ENCODE measurements at places on chromosomes 7 and 10.

DNA sequence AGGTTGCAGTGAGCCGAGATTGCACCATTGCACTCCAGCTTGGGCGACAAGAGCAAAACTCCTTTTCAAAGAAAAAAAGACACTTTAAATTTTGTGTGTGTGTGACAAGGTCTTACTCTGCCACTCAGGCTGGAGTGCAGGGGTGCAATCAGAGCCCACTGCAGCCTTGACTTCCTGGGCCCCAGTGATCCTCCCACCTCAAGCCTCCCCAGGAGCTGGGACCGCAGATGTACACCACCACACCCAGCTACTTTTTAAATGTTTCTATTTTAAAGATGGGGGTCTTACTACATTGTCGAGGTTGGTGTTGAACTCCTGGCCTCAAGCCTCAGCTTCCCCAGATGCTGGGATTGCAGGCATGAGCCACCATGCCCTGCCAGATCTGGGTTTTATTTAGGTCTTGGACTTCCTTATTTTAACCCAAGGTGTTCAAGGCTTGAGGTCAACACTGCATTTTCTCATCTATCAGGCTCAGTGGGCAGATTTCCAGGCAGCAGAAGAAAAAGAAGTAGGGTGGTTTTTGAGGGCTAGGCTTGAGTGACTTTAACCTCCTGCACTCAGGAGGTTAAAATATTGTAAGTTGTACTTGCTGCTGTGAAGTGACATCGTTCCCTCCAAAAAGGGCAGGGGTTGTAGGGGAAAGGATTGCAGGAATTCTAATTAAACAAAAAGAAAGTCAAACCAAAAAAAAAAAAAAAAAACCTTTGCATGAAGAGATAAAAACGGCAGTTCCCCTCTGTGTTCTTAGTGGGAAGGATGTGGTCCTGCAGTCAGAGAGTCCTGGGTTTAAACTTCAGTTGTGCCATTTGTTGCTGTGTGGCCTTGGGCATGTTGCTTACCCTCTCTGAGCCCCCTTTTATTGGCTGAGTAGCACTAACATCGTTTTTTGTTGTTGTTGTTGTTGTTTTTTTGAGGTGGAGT is 71.5 kb downstream of the CARD11 start:
- DNase-seq, result no peak

- DNase-seq, result no peak
Measured at GRCh38 chr10:58237014-58237834, 30.5 kb downstream of the IPMK start.

GRCh38 chr10:62688971-62689700 is 115.4 kb upstream of the ADO start:
- no peak for DNase-seq

- DNase-seq, result no peak
Measured at GRCh38 chr10:46514431-46514861, 42.0 kb downstream of the GPRIN2 start.

GRCh38 chr10:124624895-124625294 is 119.3 kb downstream of the FAM53B start:
- no peak for DNase-seq

GRCh38 chr10:98326621-98327027 is 58.6 kb upstream of the LOXL4 start:
- no peak for DNase-seq
